ENCODE measurements at places on chromosomes 5 and 9. TPM values are rescaled to one million over a fixed set of nuclear protein-coding genes. Genes with fewer than 3 reads are reported as not detected.
A peak's percentile ranks its signal among the peaks of the same experiment; 100 is the strongest.

DNA sequence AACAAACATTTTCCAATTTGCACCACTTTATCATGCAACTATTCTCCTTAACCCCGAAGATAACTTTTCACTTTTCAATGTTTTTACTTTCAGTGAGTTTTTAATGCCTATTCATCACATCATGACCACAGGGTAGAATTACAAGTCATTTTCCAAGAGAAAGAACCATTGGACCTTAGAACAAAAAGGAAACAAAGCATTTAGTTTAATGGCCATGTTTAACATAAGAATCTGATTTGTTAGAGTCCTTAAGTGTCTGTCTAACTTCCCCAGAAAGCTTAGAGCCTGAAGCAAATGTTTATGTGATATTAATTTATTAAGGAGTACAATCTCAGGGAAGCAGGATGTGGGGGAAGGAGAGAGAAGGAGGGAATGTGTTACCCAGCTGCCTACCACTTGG is 325.8 kb upstream of the RIOK2 start:
- DNase-seq = no peak

DNA sequence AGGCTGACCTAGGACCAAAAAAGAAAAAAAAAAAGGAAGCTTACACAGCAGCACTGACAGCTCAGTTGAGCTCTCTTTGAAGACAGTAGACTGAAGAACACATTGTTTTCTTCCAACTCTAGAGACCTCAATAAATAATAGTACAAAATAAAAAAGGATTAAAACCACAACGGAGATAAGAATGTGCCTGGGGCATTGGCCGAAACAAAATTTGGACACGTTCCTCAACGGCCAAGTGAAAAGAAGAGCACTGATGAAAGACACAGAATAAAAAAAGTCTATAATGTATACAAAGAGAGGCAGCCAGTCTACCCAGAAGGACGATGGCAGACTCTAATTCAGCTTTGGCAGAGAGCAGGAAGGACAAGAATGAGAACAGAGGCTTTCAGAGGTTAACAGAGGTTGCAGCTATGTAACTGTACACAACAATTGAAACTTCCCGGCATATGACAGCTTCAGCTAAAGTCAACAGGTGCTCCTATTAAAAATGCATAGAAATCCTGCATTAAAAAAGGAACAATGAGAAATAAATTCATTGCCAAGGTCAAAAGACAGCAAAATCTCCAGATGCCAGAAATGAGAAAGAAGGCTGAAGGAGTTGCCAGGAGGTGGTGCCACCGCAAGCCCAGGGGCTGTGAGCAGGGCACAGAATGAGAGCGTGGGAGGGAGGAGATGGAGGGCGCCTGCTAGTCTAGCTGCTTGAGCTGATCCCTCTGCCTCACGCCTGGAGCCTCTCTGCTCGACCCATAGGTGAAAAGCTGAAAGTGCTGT is 113.9 kb downstream of the DCP2 start:
- DNase-seq = no peak

- no peak for DNase-seq
These were observed 73.0 kb downstream of the C9orf85 start for GRCh38 chr9:71984403-71984802.

DNA sequence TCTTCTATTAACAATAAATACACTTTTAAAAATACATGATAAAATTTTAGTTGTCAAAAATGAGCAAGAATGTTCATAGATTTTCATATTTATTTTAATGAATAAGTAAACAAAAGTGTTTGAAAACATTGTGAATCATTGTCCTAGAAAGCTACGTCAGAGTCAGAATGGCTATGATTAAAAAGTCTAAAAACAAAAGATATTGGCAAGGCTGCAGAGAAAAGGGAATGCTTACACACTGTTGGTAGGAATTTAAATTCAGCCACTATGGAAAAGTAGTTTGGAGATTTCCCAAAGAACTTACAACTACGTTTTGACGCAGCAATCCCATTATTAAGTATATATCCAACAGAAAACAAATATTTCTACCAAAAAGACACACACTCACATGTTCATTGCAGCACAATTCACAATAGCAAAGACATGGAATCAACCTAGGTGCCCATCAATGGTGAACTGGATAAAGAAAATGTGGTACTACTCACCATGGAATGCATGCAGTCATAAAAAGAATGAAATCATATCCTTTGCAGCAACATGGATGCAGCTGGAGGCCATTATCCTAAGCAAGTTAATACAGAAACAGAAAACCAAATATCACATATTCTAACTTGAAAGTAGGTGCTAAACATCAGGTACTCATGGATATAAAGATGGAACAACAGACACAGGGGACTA is 49.2 kb upstream of the FBXL17 start:
- no peak for DNase-seq

GRCh38 chr9:14315875-14316601 is 2.1 kb upstream of the NFIB start:
- DNase-seq = no peak

GRCh38 chr5:168364151-168364661 is 72.8 kb downstream of the WWC1 start:
- peak; percentile 69 for DNase-seq

The ARL14EPL gene
- total RNA-seq = not detected

The ARL10 gene
- 8.8 TPM for total RNA-seq
